ENCODE measurements at places on chromosomes 5 and 9.

DNA sequence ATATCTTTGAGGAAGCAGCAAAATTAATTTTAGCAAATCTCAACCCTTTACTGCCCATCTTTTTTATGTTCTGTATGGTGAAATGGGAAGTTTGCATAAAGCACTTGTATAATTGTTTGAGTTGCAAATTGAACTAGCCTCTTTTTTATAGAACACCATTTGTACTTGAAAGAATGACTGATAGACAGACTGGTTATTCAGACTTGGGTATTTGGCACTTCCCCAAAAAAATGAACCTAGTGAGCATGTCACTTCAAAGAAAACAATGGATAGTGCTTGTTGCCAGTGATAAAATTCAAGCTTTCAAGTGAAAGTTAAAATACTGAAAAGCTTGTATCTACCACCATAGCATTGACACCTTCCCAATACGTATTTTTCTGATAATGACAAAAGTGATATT lies 115.8 kb downstream of the ERCC6L2 start:
- no peak for DNase-seq

DNA sequence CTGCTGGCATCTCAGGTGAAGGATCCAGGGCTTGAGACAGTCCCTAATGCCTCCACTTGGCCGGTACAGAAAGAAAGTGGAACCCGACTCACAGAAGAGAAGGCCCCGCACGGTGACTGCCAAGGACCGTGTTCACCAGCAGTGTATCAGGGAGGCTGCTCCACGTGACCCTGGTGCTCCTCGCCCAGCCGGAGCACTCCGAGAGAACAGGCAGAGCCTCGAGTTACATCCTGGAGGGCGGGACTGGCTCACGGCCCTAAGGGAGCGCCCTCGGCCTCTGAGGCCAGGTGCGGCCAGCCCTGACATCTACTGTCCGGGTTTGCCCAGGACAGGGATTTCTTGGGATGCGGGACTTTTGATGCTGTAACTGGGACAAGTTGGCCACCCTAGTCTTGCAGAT lies 104.0 kb upstream of the SARDH start:
- no peak for DNase-seq

- DNase-seq: no peak
Measured at GRCh38 chr5:151168602-151169344, 11.2 kb upstream of the ANXA6 start.

GRCh38 chr5:137500615-137501225 lies 1.6 kb upstream of the SPOCK1 start:
- no peak for DNase-seq

DNA sequence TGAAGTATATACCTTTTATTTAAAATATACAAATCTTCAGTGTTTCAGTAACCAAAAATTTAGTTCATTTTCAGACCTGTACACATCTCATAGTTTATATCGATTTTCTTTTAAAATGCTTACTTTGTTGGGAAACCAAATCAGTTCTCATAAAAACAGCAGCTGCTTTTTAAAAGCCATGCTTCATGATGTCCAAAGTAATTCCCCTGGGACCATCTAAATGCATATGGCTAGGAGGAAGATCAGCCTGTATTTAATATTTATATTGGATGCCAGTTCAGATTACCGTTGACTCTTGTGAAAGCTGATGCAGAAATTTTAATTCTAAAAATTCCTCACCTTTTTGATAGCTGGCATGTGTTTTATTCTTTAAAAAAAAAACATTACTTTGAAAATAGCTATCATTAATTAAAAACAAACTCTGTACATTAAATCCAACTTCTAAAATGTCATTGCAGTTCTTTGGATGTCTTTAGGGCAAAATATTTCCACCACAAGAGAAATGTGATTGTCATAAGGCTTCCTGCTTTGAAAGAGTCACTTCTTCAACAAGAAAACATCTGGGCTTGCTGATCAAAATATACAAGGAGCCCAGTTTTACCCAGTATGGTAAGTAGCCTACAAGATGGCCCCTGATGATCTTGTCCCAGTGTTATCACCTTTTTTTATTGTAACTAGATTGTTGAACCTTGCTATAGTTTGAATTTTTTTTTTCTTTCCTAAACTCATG lies 1242.9 kb upstream of the CDH6 start:
- DNase-seq: no peak

DNA sequence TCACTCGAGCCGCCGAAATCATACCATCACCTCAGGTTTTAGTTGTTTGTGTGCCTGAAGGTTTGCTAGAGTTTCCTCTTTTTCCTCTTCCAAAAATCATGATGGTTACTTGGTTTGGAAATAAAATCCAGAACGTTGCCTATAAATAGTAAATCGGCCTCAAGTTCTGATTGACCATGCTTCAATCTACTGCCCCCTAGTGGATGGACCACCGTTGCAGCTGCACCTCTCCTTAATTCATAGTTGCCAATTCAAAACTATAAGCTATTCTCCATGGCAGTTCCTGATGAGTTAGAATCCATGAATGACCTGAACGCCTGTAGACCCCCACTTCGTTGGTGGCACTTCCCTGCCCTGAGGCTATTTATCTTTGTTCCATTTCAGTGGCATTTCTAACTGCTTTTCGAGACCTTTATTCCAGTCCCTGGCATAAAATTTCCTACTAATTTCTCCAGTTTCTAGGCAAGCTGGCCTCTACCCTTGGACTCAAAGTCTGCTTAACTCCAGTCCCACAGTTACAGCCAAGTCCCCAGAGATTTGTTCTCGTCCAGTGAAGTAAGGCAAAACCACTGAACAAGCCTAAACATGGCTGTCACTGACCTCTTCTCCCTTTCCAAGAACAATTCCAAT lies 422.6 kb downstream of the EFNA5 start:
- no peak for DNase-seq

- DNase-seq: no peak
Measured at GRCh38 chr5:995318-995717, 13.3 kb upstream of the NKD2 start.

DNA sequence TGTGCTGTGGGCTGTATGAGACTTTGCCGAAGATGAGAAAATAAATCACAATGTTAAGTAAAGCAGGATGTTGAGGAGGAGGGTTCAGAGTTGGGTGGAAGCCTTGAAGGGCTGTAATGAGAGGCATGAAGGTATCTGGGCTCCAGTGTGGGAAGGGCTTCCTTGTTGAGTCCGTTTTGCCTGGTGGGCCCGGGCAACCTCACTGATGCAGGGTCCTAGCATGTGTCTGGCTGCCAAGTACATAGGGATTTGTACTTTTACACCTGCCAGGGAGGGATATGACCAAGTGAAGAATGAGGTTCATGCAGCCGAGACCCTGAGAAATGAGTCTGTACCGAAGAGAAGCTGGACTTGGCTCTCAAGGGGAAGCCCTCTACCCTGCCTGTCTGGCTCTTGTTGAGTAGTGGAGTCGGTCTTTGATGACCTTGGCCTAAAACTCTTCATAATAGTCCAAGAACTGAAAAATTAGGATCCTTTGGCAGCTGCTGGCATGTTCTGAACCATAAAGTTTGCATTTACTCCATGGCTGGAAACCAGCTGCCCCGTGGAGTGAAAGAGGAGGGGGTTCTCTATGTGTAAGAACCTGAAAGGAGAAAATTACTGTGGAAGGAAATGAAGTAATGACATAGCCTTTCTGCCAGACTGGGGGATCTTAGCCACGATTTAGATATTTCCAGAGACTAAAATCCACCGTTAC lies 59.0 kb upstream of the DPYSL3 start:
- no peak for DNase-seq

DNA sequence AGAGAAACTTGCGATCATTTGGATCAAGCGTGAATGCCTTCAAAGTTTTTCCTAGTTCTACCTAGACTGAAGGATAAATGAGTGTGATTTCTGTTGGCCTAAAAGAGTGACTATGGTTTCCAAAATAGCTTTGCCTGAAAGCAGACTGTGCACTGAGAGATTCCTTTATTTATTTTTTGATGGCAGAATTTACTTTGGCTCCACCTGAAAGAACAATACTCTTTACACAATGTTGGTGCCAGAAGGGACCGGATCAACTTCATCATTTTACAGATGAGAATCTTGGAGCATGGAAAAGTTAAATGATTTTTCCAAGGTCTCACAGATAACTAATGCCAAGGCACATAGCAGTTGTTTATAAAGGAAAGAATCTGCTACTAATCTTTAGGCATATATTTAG lies 199.6 kb downstream of the KCTD16 start:
- DNase-seq: no peak

DNA sequence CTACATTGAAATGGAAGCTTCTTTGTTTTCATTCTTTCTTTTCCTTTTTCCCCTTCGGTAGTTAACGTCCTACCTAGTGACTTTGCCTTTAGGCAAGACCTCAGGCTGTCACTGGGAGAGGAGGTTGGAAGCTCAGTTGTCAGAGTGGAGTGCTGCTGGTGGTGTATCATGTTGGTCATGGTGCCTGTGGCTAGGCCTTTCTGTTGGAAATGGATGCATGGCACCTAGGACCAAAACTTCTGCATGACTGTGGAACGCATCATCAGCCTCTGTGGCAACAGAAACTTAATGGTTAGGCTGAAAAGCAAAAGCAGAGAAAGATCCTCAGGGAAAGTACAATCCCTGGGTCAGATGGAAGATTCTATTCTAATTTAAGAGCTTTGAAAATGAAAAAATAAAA lies 57.9 kb downstream of the OSTF1 start:
- no peak for DNase-seq

- no peak for DNase-seq
Measured at GRCh38 chr9:117249799-117250198, 165.1 kb downstream of the ASTN2 start.

GRCh38 chr9:137614631-137615386 lies 4.0 kb upstream of the EHMT1 start:
- no peak for DNase-seq

GRCh38 chr5:171667341-171668096 lies 118.1 kb upstream of the SMIM23 start:
- DNase-seq: no peak

DNA sequence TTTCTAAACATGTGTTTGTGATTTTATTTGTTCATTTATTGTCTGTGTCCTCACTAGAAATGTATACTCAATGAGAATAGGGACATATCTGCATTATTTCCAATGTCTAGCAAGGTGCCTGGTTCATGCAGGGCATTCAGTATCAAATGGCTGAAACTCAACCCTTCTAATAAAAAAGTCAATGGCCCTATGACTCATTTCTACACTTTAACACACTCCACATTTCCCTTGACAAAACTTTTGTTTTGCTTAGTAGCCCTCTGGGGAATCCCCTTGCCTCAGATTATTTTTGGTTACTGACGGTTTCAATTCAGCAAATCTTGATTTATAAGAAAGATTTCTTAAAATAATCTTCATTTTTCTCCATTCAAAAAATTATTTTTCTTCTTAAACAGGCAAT lies 206.0 kb upstream of the DMRTA1 start:
- no peak for DNase-seq

DNA sequence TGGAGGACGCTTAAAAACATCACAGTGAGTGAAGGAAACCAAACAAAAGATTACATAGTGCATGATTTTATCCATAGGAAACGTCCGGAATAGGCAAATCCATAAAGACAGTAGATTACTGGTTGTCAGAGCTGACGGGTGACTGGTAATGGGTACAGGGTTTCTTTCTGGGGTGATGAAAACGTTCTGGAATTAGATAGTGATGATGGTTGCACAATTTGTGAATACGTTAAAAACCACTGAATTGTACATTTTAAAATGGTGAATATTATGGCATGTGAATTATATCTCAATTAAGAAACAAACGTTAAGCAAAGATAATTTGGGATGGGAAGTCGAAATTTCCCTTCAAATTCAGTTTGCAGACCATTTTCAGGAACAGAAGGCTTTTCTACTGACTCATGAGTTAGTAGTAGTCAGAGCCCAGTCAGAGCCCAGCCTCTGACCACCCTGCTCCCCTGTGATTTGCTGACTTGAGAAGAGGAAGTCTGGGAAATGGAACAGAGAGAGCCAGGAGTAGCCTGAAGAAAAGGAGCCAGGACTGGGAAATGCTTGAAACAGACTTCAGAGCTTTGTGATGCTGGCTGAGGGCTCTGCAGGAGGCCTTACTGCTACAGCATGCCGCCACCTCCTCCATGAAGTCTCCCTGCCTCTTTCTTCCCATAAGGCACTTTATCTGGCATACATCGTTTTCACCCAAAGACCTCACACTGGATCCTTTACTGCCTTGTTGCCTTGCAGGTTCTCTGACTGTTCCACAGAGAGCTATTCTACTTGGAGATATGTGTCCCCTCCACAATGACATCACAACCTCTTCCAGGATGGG lies 46.4 kb upstream of the CTNNA1 start:
- DNase-seq: no peak

DNA sequence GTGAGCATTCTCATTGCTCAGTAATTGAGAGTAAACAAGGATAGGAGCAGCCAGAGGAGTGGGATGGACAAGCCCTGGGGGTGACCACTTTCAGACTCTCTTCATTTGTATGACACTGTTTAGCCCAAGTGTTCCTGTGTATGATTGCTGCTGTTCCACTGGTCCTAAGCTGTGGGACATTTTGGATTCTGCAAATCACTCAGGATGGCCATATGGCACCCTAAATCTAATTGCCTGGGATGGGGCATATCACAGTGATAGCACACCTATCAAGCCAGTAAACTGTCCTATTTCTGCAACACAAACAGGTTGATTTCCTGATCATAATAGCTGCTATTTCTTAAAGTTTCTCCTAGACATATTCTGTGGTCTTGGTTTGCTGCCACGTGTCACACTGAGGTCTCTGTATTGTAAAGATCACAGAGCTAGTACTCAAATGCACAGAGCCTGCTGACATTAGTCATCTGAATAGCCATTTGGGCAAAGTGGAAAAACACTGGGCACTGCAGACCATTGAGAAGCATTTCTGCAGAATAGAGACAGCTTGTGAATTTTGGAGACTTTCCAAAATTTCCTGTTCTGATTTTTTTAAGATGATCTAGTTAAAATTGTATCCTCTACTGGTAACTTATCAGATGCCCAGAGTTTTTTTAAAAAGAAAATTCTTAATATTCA lies 320.2 kb downstream of the RFX3 start:
- DNase-seq: no peak

- no peak for DNase-seq
Measured at GRCh38 chr9:112535811-112536210, 49.2 kb downstream of the KIAA1958 start.

- no peak for DNase-seq
Measured at GRCh38 chr5:33837301-33837700, 54.5 kb downstream of the ADAMTS12 start.

DNA sequence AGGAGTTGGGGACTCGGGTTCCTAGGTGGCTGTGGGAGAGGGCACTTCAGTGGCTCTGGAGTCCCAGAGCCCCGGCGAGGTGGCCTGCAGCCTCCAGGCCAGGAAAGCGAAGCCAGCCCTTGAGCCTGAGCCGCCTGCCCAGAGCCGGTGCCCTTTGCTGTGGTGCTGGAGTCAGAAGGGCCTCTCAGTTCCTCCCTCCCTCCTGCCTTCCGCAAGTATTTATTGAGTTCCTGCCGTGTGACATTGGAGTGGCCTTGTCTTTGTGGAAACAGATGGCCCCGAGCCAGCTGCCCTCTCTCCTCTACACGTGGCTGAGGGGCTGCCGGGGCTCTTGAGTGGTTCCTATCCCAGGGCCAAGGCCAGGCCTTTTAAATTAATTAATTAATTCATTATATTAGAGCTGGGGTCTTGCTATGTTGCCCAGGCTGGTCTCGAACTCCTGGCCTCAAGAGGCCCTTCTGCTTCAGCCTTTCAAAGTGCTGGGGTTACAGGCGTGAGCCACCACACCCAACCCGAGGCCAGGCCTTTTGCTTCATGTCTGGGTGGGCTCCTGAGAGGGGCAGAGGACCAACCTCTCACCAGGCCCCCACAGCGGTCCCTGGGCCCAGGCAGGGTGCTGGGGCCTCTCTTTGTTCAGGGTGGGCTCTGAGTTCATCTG lies 45.6 kb upstream of the IER5L start:
- no peak for DNase-seq

- no peak for DNase-seq
Measured at GRCh38 chr5:84118551-84118950, 266.1 kb downstream of the EDIL3 start.

GRCh38 chr5:9056046-9056445 lies 489.8 kb downstream of the SEMA5A start:
- DNase-seq: no peak
